ENCODE measurements at places on chromosomes 3 and 15.
A peak's percentile ranks its signal among the peaks of the same experiment; 100 is the strongest.

- no peak for DNase-seq
Measured at GRCh38 chr3:129424185-129424841, 4.1 kb downstream of the EFCAB12 start.

GRCh38 chr3:15063656-15064286 lies 1.3 kb downstream of the MRPS25 start:
- DNase-seq, result no peak

- peak; percentile 60 for DNase-seq
Measured at GRCh38 chr15:78077053-78077870, at the start of gene TBC1D2B. TSS of gene TBC1D2B (minus strand) at chr15:78077711. CDS start at chr15:78077652, 59 bp downstream.

- DNase-seq, result no peak
Measured at GRCh38 chr15:50828610-50829206, 63.2 kb upstream of the SPPL2A start.

DNA sequence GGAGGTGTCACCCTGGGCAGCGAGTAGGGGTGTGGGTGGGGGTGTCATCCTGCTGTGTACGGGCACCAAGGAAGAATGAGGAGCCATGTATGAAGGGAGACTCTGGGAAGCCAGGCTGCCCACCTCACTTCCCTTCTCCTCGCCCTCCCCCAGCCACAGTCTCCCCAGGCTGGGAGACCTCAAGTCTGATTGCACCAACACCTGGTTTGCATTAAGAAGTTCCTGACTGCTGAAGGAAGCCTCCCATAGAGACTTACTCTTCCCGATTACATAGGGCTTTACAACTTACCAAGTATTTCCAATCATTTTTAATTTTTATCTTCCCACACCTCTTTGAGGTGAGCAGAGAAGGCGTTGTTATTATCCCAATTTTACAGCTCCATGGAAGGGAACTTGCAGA lies 29.5 kb upstream of the SMAD3 start:
- no peak for DNase-seq

GRCh38 chr15:65948383-65948782 lies 79.1 kb downstream of the RAB11A start:
- DNase-seq, result no peak

GRCh38 chr15:101115393-101115785 lies 136.5 kb downstream of the CHSY1 start:
- DNase-seq, result no peak

Data from H9 (cell line).